ENCODE measurements at places on chromosomes 2 and 18. TPM values are rescaled to one million over a fixed set of nuclear protein-coding genes. Genes with fewer than 3 reads are reported as not detected.

Gene CD8A
- total RNA-seq = not detected

Gene MC5R
- not detected for total RNA-seq

Gene RTKN
- total RNA-seq = 15.7 TPM

Gene EIPR1
- total RNA-seq = 36.1 TPM

Gene DCDC2C
- total RNA-seq = not detected

Gene ACVR1C
- 0.63 TPM for total RNA-seq

Gene CFAP221
- total RNA-seq = not detected

Gene BBS5
- total RNA-seq = 7.3 TPM

Gene TOGARAM2
- total RNA-seq = under 0.01 TPM

Gene CNDP1
- total RNA-seq = not detected

Gene FIGLA
- not detected for total RNA-seq

Gene TMEM163
- total RNA-seq = not detected

Gene HMSD
- 0.09 TPM for total RNA-seq

Gene CNGA3
- total RNA-seq = 0.18 TPM

Gene IL1RL1
- total RNA-seq = 4.9 TPM

Gene CGREF1
- total RNA-seq = 9.3 TPM

Gene WNT10A
- total RNA-seq = not detected

Gene GNLY
- total RNA-seq = not detected

Gene MARCHF4
- total RNA-seq = 0.57 TPM

Gene CFAP65
- total RNA-seq = not detected

Gene KCNJ3
- total RNA-seq = not detected

Gene MLPH
- total RNA-seq = 5.2 TPM

Gene MYO5B
- total RNA-seq = 0.16 TPM

Gene RNF25
- 26.2 TPM for total RNA-seq

Gene LINC00305
- total RNA-seq = not detected

Gene MRPL33
- total RNA-seq = 109 TPM

Gene SPC25
- not detected for total RNA-seq

Gene GPBAR1
- not detected for total RNA-seq

Gene COQ10B
- total RNA-seq = 56.6 TPM

Gene SEPTIN10
- total RNA-seq = 137 TPM

Gene DLGAP1
- 1.4 TPM for total RNA-seq

Gene RPL37A
- total RNA-seq = 2,231 TPM

Gene ARPC2
- 121 TPM for total RNA-seq

Gene MAP4K3
- 48.0 TPM for total RNA-seq

Gene ASIC4
- not detected for total RNA-seq

Gene SFXN5
- 19.0 TPM for total RNA-seq

Gene TMBIM1
- 107 TPM for total RNA-seq

Gene HOXD8
- 0.45 TPM for total RNA-seq

Gene SELENOI
- total RNA-seq = 14.6 TPM

Gene GPR35
- total RNA-seq = 0.09 TPM

Gene IRS1
- 29.7 TPM for total RNA-seq

Gene SERPINB4
- not detected for total RNA-seq

Gene MALL
- 442 TPM for total RNA-seq

Gene PREPL
- total RNA-seq = 31.3 TPM

Measured in fibroblast of the aortic adventitia (primary cell).